ENCODE measurements at places on chromosomes 11 and 22.

DNA sequence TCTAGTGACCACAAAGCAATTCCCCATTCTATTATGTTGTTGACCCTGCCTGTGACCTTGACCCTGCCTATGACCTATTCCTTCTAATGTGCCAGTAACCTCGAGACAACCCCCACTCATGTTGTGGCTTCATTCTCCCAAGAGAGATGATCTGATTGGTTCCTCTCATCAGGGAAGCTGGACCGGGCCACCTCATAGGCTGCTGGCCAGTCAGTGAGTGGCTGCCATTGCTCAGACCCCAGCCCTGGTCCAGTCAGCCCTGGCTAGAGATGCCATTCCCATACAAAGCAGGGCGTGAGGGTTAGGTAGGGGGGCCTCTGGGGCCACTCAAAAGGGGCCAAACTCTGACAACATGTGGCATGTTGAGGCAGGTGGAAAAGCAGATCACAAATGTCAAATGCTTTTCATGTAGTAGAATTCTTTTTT lies 11.9 kb downstream of the SLC29A2 start:
- no peak for DNase-seq

DNA sequence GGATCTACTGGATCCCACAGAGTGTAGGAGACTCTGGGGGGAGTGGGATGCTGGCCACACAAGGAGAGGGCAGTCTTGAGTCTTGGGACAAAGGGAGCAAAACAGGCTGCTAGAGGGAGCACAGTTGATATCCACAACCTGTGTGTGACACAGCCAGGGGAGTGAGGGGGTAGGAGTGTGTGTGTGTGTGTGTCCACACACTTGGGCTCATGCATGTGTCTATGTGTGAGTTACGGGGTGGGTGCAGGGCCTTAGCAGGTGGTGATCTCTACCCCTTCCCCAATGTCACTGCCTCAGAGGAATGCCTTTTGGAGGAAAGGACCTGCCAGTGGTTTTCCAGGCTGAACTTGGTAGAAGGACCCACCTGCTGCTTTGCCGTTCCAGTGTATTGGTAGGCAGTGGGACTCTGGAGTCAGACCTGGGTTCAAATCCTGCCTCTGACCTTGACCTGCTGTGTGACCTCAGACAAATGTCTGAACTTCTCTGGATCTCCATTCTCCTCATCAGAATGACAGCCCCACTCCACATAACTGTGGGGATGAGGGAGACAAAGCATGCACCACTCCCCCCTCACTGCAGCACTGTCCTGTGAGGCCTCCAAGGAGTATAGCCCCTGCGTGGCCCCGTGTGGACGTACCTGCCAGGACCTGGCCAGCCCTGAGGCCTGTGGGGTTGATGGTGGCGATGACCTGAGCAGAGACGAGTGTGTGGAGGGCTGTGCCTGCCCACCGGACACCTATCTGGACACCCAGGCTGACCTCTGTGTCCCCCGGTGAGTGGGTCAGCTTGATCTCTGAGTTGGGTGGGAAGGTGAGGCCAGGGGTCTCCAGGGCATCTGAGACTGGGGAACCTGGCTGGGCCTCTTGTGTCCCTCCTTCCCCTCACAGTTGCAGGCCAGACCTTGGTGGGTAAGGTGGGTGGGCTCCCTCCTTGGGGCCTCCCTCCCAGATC lies 27.4 kb downstream of the OTOG start:
- DNase-seq = no peak

DNA sequence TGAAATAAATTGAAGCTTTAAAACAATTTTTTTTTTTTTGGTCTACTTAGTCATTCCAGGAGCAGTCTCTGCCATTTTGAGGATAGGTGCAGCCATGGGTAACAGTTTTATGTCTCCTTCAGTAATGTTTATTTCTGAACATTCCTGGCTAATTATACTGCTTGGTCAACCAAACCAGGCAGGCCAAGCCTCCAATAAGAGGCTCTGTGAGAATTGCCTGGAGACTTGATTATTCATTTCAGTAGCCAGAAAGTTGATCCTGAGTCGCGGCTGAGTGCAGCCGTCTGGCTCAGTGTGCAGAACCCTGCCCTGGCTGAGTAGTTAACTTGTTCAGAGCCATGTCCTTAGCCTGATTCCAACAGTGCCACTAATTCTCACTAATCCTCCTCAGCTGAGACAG lies 364.0 kb upstream of the FAT3 start:
- no peak for DNase-seq

DNA sequence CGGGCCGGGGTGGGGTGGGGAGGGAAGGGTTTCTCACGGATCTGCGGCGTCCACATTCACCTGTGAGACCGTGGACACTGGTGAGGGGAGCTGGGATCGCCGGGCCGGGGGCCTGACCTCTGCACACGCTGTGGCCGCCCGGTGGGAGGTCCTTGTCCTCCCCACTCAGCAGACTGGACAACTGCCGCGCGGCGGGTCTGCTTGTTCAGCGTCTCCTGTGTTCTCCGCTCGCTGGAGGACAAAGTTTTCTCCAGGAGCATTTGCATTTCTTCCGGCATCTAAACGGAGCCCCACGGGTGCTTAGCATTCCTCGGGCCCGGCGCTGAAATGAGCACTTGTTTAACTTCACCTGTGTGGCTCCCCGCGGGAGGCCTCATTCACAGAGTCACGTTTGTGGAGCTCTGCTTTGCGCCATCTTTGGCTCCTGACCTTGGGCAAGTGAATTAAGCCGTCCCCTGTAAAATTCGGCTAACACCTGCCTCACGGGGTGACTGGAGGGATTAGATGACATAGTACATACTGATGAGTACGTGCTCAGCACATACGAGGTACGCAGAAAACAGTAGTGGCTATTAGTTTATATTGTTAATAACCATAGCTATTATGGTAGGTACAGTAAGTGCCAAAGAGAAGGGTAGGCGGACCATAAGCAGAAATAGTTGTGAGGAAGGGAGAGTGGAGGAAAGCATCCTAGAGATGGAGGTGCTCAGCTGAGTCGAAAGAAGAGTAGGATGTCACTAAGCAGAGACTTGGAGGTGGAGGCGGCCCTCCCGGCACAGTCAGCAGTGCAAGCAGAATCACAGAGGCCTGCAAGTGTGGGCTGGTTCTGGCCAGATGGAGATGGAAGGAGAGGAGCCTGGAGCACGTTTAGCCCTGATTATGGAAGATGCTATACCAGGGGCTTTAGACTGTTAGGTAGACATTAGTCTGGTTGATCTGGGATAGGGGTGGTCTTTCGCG lies 885 bp downstream of the TRMU start:
- no peak for DNase-seq

GRCh38 chr11:45320371-45320770 lies 34.2 kb upstream of the SYT13 start:
- no peak for DNase-seq

DNA sequence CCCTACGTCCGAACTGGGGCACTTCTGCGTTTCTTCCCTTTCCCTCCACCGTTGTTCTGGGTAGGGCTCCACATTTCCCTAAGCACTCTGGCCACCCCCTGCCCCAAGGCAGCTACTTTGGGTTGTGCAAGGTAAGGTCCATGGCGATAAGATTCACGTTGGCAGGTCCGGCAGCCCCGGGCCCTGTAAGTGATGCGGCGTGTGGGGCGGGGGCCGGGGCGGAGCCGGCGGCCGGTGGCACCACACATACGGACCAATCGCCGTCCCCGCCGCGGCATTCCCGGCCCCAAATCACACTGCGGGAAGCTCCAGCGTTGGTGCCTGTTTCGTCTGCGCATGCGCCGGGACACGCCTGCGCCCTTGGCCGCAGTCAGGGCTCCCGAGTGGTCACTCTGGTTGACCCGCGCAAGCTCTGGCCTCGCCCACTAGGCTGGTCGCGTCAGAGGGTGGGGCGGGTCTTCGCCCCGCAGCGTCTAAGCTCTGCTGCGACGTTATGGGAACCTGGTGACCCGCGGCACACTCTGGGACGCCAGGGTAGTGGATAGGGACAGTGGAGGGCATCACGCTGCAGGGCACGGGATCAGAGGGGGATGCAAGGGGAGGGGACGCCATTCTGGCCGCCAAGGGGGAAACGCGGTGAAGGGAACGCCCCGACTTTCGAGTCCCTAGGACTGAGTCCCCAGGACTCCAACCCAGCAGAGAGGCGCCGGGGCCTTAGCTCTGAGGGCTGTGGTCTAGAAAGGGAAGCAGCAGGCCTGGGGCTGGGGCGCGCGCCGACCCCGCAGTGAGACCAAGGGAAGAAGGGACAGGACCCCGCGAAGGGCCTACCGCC lies 1.6 kb downstream of the FADS1 start:
- no peak for DNase-seq

DNA sequence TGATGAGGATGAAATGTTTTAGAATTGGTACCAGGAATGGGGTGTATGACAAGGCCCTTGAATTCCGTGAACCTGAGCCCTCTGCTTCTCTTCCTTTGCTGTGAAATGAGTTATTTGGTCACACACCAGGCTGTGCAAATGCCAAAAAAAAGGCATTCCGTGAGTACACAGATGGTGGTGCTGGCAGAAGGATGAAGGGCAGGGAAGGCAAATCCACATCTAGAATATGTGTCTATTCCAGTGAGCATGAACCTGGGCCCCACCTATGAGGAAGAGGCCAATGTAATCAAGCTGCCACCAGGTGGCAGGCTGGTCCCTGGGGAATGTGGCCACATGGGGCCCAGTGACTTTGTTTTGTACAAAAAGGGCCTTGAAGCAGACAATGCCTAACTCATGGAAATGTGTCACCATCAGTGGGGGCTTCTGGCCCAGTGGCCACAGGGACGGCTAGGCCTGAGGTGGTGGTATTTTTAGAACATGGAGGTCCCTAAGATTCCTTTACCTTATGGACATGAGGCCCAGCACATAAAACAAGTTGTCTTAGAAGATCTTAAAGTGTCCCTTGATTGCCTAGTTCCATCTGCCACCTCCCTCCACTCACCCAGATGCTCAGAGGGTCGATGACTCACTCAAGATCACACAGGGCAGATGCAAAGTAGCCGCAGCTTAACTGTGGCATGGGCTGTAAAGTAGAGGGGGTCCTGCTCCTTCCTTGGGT lies 3.9 kb upstream of the RNF215 start:
- peak; percentile 65 for DNase-seq
